Cardiac fibroblast (primary cell): ENCODE measurements at places on chromosomes 12 and 14.

GRCh38 chr12:3055026-3055703, 22.0 kb upstream of the TSPAN9 start:
- no peak for DNase-seq

- peak; percentile 67 for DNase-seq
Observed at GRCh38 chr14:81464253-81465002, 64.3 kb upstream of the STON2 start.

DNA sequence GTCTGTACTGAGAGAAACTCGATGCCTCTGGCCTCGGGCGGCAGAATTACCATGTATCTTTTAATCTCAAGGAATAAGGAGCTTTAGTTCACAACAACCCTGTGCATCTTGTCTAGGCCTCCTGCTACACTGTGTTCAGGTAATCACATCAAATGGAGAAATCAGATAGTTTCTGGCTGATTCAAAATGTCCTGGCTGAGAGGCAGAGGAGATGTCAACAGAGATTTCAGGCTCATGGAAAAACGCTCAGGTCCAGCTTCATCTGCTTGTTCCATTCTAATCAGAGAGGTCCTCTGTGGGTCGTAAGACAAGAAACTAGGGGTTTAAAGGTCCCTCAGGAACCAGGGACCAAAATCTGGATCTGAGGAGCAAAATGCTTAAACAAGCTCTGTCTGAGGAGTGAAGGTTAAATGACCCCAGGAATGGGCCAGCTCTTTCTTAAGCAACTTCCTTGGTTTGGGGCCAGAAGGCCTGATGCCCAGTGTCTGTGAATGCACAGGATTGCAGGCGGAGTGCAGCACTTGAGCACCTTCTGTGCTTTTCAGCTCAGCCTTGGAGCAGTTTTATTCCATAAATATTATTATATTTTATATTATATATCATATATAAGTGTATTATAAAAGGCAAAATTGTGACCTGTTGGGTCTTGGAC, 170.2 kb upstream of the PRICKLE1 start:
- DNase-seq = peak; percentile 80

DNA sequence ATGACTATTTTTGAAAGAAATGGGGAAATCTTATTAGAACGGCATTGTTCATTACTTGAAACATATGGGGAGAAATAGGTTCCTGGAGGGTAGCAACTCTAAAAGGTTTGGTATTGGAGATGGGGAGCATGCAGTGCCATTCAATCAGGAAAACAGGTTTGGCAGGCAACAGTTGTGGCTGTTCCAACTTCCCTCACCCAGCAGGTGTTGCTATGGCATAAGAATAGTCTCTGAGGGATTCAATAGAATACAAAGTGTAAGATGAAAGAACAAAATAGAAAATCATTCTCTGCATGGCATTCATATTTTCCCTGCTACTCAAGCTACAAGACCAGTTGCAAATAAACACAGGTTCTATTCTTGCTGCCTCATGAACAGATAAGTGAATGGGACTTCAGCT, 393.3 kb upstream of the RPL10L start:
- DNase-seq = no peak

- no peak for DNase-seq
Observed at GRCh38 chr12:108270035-108270848, 68.9 kb downstream of the CMKLR1 start.

DNA sequence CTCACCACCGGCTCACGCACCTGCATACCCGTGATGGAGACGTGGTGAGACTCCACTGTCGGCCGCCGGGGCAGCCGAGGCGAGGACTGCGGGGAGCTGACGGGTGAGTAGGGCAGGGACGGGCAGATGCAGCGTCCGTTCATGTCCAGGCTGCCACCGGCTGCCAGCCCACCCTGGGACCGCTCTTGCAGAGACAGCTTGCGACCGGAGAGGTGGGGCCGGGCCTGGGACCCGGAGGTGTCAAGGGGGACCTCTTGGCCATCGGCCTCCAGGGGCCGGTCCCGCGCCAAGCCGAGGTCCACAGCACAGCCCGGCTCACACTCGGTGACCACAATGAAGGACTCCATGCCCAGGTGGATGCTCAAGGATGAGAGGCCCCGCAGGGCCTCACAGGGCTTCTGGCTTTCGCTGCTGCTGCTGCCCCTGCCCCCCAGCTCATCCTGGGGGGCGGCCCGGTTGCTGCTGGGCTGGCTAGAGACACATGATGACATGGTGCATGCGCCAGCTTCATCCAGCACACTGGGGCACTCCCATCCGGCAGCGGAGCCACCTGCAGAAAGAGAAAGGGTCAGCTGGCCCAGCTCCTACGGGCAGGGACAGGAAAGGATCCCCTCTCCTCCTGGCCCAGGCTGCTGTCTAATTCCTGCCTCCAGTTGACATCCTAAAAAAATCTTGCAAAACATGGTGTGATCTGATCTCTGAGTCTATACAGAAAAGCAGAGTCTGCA, 22.3 kb downstream of the CAMKK2 start:
- no peak for DNase-seq

GRCh38 chr12:128787827-128788226, 35.9 kb downstream of the SLC15A4 start:
- DNase-seq = no peak

DNA sequence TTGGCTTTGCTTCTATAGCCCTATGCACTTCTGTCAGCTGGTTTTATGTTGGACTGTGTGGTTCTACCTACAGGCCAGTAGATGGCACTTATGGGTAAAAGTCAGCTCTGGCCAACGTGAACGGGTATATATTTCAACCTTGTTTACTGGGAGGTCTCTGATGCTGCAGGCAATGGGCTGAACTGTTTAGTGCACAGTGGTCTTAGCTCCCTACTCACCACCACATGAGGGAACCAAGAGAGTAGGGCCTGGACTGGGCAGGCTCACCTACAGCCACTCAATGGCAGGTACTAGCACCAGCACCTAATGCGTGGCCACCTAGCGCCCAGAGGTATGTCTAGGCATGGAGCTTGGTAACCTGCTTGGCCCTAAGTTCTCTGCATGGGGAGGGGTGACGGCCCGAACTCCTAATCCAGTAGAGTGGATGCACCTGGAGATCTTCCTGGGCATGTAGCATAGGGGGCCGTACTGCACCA, 481.8 kb downstream of the TMEM117 start:
- peak; percentile 42 for DNase-seq

DNA sequence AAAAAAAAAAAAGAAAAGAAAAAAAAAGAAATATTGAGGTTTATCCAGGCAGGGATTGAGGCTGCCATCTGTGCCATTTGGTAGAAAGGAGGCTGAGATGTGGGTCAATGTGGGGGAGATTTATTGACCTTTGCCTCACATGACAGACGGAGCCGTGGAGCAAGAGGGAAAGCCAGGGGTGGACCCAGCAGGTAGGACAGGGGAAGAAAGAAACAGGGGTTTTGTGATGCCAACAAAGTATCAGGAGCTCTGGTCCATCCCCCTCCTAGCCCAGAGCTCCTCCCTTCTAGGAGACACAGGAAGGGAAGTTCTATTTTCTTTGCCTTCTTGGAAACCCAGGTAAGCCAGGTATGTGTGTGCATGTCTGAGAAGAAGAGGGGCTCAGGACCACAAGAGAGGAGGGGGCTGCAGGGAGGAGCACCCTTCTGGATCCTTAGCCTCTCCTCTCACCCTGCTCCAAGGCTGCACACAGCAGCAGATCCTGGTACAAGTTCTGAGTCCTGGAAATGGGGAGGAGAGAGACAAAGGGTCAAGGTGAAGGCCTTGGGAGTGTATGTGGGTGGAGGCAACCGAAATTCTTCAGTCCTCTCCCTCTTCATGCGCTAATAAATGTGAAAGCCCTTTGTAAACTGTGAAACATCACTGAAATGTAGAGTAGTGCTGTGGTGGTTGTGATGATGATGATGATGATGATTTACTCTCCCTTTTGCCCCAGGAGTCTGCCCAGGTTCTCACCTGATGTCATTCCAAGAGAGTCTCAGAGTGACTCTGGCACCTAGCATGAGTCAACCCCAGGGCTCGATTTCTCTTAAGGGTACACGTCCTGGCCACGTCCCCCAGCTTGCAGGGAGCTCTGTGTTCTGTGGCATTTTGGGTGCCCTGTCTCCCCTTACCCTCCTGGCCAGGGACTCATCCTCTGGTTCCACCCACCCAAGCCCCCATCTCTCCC, 26.3 kb downstream of the ZFP36L1 start:
- DNase-seq = no peak

DNA sequence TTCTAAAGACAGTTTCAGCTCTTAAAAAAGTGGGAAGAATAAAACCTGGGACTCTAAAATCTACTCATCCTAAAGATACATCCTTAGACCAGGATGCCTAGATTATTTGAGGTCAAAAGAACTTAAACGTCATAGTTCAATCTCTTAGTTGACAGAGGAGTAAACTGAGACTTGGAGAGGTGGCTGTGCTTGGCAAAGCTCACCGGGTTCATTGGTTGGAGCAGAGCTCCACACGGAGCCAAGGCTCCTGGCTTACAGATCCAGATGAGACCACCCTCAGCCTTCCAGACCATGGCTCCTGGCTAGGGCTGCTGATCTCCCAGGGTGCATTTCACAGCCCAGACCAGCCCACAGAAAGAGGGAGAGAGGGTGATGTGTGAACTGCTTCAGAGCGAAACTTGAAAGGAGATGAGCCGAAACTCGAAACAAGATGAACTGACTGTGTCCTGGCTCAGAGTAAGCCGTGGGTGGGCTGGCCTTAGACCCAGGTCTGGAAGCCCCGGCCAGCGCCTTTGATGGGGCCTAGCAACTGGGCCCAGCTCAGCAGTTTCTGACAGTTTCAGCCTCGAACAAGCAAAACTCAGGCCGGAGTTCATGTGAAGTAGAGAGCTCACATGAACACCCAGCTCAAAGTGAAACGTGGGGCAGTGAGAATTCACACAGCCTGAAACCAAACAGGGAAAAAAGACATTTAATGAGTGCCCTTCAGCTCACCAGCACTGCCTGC, 1044.8 kb downstream of the BCL11B start:
- DNase-seq = no peak

DNA sequence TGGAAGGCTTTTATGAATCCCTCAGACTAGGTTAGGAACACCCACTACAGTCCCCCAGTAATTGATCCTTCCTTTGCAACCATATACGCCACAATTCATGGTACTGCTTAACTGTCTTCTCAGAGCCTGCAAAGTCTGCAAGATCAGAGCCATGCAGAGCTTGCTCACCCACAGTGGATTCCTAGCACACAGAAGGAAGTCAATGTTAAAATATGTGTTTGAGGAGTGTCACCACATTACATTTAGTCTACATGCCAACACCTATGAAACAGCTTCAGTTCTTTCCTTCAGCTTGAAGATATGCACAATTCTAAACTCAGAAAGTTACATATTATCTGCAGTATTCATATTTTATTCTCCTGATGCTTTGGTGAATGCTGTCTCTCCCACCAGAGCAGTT, 138.5 kb downstream of the NDUFA12 start:
- DNase-seq = no peak

DNA sequence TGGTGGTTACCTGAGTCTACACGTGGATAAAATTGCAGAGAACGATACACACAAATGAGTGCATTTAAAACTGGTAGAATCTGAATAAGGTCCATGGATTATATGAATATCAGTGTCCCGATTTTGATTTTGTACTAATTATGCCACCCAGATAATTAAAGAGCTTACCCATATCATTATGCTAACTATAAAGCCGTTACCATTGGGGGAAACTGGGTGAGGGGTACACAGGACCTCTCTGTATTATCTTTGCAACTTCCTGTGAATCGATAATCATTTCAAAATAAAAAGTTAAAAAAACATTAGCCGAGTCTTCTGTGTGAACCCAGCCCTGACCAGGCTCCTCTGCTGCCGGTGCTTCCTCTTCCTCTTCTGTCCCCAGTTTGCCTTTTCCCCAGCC, 107.1 kb downstream of the SMOC1 start:
- no peak for DNase-seq

GRCh38 chr14:95480109-95480886, 36.2 kb downstream of the SYNE3 start:
- peak; percentile 79 for DNase-seq

DNA sequence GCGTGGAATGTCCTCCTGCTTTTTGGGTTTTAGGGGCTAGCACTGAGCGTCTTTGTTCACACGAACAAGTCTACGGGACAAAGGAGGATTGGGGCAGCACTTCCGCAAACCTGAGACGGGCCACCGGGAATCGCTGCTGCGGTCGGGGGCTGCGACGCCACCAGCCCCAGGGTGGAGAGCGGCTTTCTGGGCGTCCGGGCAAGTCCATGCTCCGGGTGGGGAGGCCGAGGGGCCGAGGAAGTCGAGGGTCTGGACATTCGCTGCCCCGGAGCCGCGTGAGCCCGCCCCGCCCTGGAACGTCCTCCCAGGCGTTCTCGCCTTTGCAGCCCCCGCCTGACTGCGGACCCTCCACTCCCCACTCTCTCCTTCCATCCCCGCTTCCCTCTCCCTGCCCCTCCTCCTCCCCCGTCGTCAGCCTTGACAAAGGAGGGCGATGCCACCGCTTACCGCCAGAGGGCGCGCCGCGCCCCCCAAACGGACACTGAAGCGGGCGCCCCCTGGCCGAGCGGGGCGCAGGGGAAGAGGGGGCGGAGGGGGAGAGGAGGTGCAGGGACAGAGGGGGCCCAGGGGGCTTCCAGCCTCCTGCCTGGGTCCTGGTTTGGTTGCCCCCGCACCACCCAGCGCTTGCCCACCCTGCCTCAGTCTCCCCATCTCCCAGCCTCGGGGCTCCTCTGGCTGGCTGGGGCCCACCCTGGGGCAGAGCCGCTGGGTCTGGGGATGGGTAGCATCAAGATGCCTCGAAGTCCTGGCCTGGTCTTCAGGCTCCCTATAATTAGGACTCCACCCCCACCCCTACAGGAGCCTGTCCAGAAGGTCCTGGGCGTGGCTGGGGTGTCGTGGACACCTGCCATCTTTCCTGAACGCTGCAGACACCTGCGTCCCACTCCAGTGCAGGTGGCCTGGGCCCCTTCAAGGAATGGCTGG, 39.1 kb upstream of the INF2 start:
- DNase-seq = peak; percentile 58

DNA sequence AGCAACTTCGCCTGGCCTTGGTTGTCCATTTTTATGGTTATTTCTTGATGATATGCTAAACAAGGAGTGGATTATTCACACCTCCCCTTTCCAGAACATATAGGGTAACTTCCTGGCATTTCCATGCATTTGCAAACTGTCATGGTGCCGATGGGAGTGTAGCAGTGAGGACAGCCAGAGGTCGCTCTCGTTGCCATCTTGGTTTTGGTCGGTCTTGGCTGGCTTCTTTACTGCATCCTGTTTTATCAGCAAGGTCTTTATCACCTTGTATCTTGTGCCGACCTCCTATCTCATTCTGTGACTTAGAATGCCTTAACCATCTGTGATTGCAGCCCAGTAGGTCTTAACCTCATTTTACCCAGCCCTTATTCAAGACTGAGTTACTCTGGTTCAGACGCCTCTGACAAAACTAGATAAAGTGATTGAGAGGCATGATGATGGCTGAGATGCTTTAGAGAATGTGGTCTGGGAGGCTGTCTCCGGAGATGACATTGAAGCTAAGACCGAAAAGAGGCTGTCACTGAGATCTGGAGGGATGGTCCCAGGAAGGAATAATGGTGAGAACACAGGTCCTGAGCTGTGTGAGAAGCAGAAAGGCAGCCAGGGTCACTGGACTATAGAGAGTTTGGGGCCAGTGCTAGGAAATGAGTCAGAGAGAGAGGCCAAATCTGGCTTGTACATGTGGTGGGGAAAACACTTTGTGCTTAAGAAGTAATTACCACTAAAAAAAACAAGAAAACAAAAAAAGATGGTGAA, 2.9 kb downstream of the GLT1D1 start:
- DNase-seq = no peak
